ENCODE measurements at places on chromosomes 1 and 21.
A peak's percentile ranks its signal among the peaks of the same experiment; 100 is the strongest.

- DNase-seq: no peak
These were observed 147.3 kb downstream of the KAZN start for GRCh38 chr1:14745789-14746188.

DNA sequence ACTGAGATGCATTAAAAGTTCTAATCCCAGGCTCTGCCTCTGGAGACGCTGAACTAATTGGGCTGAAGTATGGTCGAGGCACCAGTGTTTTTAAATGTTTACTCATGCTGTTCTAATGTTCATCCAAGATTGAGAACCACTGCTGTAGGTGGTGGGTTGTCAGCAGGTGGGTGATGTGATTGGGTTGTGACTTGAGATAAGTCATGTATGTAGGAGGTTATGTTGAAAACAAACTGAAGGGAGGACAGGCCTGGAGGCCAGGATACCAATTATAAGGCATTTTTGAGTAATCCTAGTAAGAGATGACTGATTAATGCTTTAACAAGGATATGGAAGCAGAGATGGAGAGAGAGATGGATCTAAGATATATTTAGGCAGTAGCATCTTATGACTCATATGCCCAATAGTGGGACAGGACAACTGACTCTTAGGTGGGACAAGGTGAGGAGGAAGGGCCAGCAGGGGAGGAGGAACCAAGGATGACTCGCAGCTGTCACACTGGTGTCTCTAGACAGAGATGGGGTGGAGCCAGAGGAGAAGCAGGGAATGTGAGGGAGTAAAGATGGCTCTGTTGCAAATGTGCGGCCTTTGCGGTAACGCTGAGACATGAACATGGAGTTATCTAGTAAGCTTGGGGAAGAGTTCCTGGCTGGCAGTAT lies 29.3 kb downstream of the RAB4A start:
- no peak for DNase-seq

DNA sequence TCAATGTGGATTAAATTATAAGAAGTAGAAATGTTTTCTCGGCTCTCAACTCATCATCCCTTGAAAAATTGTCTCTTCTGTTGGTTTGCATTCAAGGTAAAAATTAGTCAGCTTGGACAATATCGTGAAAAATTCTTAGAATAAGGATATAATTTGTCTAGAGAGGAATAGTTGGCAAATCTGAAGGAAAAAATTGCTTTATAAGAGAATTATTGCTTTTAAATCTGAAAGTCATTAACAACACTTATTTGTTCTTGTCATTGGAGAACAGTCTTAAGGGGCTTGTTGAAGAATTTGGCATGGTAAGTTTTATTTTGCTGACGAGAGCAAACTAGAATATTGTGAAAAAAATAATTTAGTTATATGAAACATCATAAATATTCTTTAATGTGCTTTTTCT lies 26.4 kb downstream of the ANGPTL1 start:
- no peak for DNase-seq

- no peak for DNase-seq
These were observed 22.2 kb upstream of the PARP1 start for GRCh38 chr1:226429858-226430715.

DNA sequence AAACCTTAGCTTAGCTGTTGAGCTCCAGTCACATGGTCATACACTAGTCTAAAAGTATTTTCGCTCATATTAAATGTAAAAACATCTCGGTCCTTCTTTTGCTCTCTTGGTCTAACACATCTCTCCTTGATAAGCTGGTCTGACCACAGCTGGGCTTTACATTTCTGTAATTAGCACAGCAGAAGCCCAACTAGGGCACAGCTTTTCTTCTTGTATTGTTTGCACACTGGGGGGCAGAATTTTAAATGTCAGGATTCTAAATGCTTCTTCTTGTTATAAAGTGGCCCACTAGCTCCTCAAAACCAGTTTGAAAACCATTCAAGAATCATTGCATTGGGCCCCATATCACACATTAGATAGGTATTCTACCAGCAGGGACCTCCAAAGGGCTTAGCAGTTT lies 289.1 kb upstream of the PKN2 start:
- no peak for DNase-seq

GRCh38 chr1:155126556-155127104 lies 1.0 kb upstream of the EFNA1 start:
- DNase-seq: peak; percentile 33

DNA sequence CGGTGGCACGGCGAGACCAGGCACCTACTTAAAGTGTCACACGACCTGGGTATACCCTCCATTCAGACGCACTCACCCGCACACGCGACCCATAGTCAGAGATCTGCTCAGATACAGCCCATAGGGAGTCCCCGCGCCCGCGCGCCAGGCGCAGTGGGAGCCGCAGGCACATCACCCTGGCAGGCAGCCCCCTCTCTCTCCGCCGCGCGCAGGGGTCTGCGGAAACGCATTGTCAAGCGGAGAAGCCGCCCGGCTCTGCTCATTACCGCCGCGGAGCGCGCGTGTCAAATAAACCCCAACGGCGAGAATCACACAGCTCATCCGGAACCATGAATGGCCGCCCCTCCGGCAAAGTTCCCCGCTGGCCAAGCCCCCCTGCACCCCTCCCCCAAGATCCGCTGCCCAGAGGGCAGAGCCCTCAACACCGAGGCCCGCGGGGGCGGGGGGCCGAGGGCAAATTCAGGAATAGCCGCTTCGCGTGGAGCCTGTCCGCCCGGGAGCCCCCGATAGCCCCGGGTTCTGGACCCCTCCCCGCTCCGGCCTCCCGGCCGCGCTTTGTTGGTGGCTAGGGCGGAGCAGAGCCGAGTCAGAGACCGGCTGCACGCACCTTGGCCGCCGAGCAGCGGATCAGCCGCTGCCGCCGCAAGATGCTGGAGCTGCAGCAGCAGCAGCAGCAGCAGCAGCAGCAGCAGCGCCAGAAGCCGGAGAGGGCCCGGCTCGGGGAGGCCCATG lies 522 bp downstream of the LRP8 start:
- peak; percentile 47 for DNase-seq

GRCh38 chr1:25573961-25574360 lies 30.6 kb downstream of the LDLRAP1 start:
- no peak for DNase-seq

DNA sequence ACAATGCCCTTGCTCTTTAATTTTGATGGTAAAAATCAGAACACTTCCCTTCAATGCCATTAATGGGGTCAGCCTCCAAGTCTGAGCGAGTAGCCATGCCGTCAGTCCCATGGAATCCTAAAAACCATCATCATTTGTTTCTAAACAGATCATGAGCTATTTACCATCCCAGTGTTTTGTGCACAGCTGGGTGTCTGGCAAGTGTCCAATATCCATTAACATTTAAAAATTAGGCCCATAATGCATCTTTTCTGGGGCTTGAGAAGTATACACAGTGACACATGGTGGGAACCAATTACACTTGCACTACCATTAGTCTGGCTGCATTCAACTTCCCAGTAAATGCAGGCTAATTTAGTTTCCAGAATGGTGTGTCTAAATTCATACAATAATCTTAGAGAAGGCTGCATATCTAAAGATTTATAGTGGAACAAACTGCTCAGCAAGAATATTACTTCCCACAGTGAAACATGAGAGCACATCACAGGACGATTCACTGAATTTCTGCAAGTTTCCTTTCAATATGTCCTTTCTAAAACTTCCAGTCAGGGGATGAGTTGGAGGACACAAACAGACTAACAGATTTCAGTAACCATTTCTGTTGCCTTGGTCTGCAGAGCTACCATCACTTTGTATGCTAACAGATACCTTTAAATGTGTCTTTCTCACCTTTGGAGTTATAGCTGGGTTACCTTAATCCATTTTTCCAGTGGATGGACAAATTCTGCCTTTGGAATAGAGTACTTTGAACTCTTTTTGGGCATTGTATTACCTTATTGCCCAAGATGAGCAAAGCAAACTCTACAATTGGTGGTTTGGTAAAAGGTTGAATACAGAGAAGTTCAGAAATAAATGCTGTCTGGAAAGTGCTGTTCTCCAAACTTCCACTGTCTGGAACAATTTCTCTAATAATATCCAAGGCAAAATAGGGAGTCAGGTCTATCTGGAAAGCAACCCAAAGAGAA lies 258.0 kb downstream of the PTBP2 start:
- DNase-seq: no peak

GRCh38 chr1:3061981-3062615 lies 6.9 kb upstream of the PRDM16 start:
- DNase-seq: no peak

GRCh38 chr1:42017259-42017658 lies 98.5 kb upstream of the HIVEP3 start:
- DNase-seq: no peak

DNA sequence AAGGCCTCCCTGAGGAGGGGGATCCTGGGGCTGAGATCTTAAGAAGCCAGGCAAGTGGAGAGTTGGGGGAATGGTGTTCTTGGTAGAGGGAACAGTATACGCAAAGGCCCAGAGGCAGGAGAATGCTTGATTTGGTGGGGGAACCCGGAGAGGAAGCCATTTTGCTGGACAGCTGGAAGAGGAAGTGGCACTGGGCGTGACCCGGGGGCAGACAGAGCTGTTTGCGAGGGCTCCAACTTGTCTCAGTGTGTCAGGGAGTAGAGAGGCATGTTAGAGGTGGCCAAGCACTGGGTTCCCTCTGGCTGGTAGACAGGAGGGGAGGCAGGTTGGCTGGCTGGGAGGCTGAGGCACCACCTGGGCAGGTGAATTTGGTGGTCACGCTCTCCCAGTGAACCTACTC lies 96.3 kb upstream of the ACTL8 start:
- DNase-seq: no peak

DNA sequence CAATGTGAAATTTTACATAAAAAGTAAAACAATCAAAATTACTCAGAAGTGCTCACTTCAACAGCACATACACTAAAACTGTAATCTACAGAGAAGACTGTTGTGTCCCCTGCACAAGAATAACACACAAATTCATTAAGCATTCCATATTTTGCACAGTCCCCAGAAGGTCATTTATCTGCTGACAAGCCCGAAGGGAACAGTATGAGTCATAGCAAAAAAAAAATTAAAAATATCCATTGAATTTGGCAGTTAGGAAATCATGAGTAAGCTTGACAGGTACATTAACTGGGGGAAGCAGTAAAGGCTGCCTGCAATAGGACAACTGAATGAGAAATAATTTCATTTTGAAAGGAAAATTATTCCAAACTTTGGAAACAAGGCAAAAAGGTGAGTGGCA lies 3.3 kb upstream of the CACYBP start:
- no peak for DNase-seq

DNA sequence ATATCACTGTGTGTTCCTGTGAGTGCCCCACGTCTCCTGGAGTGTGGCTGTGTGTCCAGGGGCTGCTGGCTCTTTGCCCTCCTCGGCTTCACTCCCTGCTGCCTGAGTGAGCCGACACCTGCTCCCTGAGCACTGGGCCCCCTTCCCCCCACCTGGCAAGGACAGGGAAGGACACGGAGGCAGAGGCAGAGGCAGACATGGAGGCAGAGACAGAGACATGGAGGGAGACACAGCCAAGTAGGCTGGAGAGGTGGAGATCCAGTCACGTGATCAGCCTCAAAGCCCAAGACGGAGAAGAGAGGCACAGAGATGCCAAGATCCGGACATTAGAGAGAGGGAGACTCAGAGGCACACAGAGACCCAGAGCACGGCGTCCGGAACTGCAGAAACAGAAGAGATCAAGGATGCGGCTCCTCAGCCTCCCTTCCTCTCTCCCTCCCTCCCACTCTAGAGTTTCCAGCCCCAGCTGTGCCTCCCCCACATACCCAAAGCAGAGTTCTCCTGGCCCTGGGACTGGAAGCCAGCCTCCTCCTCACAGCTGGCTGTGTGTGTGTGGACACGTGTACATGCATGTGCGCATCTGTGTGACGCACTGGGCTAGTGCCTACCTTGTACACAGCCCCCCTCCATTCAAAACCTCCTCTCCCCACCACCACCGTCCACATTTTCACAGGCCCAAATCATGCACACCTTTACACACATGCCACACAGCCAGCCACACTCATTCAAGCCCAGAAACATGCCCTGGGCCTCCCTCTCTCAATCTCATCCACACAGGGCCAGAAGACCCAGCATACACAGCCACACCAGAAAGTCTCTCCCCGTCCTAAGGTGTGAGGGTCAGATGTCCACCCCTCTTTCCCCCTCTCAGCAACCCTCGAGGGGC lies 39.1 kb upstream of the WASF2 start:
- DNase-seq: no peak

- no peak for DNase-seq
These were observed 3.5 kb downstream of the PLPP3 start for GRCh38 chr1:56575865-56576264.

GRCh38 chr1:235908742-235909520 lies 42.2 kb upstream of the LYST start:
- no peak for DNase-seq

DNA sequence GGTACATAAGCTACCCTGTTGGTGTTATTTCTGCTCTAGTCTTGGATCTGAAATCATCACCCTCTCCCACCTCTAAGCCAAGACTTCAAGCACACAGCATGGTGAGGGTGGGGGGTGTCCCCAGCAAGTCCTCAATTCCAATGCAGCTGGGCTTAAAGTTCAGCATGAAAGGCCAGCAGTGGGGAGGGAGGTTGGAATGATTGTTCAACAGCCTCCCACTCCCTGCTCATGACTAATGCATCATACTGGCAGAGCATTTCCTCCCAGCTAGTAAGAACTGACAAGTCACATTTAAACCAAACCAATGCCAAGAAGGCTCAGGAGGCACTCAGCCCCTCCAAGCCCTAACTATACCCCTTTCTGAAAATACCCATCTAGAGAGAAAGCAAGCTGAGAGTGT lies 50.1 kb downstream of the TIAM1 start:
- DNase-seq: no peak

DNA sequence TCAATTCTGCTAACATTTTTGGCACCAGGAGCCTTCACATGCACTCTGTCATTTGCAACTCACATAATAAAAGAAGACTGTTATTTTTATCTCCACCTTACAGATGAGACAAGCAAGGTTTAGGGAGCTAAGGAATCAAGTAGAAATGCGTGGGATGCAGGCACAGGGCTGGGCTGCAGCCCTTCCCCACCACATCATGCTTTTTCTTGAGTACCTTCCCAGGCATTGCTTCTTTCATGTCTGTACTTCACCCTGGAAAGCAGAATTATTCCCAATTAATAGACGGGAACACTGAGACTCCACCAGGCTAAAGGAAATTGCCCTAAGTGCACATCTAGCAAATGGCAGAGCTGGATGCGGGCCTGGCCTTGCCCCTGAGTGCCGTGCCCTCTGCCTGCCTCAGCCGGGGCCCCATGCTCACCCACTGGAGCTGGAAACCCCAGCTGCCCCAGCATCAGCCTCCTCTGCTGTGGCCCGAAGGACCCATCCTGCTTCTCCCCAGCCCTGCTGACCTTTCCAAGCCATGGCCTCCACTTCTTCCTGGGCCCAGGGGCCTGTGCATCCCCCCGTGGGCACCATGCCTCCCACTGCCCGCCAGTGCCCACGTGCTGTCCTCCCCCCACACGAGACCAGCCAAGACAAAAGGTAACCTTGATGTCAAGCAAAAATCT lies 257.5 kb downstream of the TOMM20 start:
- no peak for DNase-seq

GRCh38 chr1:193060938-193061337 lies 1.5 kb downstream of the RO60 start:
- peak; percentile 21 for DNase-seq

DNA sequence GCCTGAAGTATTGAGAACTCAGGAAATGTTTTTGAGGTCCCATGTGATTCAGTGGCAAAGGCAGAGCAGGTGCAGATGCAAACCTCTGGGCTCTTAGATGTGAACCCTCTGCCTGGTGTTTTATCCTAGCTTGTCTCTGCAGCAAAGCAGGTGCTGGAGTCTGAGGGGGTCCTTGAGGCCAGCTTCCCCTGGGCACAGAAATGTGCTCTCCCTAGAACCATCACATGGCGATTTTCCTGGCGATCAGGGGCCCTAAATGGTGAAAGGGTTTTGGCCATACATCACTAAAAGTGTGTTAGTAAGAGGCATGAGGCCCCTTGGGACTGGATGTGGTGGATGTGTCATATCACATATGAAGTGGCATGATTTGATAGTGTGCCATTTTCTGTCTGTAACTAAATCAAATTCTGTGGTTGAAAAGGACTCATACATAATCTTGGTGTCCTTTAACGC lies 144.8 kb downstream of the ST6GALNAC3 start:
- no peak for DNase-seq
